ENCODE measurements at places on chromosomes 1 and 21. TPM values are rescaled to one million over a fixed set of nuclear protein-coding genes. Genes with fewer than 3 reads are reported as not detected.

DNA sequence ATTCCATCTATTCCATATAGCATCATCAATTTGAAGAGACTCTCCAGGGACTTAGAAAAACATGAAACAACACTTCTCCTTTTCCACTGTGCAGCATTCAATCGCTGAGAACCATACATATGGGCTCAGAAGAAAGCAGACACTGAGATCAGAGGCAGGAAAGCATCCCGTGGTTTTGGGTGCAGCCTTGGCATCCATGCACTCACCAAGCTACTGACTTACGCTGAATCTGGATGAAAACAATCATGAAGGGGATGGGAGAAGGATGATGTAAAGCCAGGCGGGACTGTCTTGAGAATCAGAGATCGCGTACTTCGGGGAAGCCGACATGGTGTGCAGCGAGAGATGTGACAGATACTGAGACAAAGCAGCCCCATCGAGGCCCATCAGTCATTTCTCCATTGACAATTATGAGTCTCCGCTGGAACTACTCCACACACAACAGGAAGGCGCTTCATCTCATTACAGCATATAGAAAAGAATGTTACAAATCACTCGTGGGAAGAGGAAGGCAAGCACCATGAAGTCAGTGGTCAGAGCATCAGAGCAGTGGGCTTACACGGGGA lies 2.3 kb upstream of the TIAM1 start:
- DNase-seq, result no peak

- no peak for DNase-seq
Measured at GRCh38 chr1:9603766-9604753, 15.3 kb downstream of the TMEM201 start.

KRTAP11-1 gene
- polyA plus RNA-seq, result not detected

IRF6 gene
- 0.84 TPM for polyA plus RNA-seq
